Effector memory CD4-positive, alpha-beta T cell (primary cell): ENCODE measurements at places on chromosomes 13 and 19.

- no peak for DNase-seq
Observed at GRCh38 chr19:18008814-18009213, 844 bp downstream of the ARRDC2 start.

DNA sequence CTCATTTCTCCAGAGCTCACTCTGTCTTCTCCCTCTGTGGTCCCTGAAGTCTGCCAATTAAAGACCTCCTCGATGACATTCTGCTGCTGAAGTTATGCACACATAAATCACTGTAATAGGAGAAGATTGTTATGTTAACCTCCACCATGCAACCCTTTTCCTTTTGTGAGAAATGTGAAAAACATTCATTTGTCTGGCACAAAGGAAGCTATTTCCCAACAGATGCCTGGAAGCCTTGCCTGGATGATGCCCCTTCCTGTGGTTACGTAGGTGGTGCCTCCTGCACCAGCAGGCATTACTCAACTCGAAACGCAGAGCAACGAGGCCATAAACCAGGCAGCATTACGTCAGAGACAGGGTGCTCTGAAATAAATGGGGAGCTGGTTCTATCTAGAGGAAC lies 327.4 kb upstream of the ZNF507 start:
- DNase-seq = no peak

- no peak for DNase-seq
Observed at GRCh38 chr19:10279737-10280442, 6.9 kb upstream of the ICAM4 start.

- no peak for DNase-seq
Observed at GRCh38 chr13:39417643-39418042, 185.3 kb downstream of the LHFPL6 start.

GRCh38 chr19:41606215-41606837 lies 20.5 kb downstream of the CEACAM4 start:
- DNase-seq = no peak

DNA sequence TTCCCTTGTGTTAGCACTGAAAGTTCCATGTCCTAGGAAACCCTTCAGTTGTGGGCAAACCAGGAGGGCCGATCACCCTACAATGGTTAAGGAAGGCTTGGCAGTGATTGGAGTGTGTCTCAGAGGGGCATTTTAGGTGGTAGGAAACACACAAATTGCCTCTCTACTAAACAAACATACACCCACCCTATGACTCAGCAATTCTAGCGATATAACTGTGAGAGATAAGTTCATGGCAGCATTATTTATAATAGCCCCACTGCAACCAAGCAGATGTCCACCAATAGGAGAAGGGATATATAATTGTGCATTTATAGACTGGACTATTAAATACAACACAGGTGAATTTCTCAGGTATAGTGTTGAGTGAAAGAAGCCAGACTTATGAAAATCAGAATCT lies 543.1 kb downstream of the UQCRFS1 start:
- no peak for DNase-seq

- no peak for DNase-seq
Observed at GRCh38 chr19:35144600-35145436, 1.8 kb downstream of the FXYD7 start.

- no peak for DNase-seq
Observed at GRCh38 chr13:87123987-87124784, 547.0 kb upstream of the SLITRK5 start.

- DNase-seq = no peak
Observed at GRCh38 chr19:5504114-5504513, 48.9 kb downstream of the ZNRF4 start.

GRCh38 chr19:44576843-44577565 lies 36.4 kb upstream of the IGSF23 start:
- DNase-seq = no peak

- no peak for DNase-seq
Observed at GRCh38 chr13:106349080-106349931, 186.2 kb downstream of the EFNB2 start.

DNA sequence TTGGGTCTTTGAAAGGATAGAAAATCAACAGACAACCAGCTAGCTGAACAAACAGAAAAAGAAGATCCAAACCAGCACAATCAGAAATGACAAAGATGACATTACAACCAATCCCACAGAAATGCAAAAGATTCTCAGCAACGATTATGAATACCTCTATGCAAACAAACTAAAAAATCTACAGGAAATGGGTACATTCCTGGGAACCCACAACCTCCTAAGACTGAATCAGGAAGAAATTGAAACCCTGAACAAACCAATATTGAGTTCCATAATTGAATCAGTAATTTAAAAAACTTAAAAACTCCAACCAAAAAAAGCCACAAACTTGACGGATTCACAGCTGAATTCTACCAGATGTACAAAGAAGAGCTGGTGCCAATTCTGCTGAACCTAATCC lies 20.9 kb upstream of the C1QTNF9B start:
- no peak for DNase-seq

- no peak for DNase-seq
Observed at GRCh38 chr13:110841846-110842245, 73.0 kb downstream of the ANKRD10 start.

- DNase-seq = no peak
Observed at GRCh38 chr19:39971380-39972035, 543 bp downstream of the PSMC4 start.

- no peak for DNase-seq
Observed at GRCh38 chr13:79477968-79478367, 3.0 kb upstream of the NDFIP2 start.

- DNase-seq = no peak
Observed at GRCh38 chr13:110426735-110427134, 119.7 kb downstream of the COL4A2 start.

DNA sequence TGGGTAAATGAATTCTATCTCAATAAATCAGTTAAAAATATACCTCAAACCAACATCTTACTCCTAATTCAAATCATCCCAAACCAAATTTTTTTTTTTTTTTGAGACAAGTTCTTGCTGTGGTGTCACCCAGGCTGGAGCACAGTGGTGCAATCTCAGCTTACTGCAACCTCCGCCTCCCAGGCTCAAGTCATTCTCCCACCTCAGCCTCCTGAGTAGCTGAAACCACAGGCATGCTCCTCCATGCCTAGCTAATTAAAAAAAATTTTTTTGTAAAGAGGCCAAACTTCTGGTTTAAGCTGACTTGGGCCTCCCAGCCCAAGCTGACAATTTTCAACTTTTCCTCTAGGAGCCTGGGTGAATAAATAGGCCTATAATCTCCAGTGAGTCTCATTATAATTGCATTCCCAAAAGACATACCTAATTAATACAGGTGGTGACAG lies 22.1 kb upstream of the OLFM2 start:
- no peak for DNase-seq

DNA sequence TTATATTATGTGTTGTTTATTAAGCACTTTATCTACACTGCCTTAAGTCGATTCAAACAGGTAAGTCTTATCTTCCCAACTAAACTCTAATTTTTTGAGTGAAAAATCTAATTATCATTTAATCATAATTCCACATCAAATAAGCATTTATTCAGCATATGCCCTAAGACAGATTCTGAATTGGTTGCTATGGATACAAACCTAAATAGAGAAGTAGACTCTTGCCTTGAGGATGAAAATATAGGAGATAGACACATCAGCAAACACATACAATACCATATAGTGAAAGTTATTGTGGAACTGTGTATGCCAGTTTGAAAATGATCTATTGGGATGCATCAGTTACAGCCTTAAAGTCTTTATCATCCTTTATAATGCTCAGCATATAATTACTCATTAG lies 1679.9 kb downstream of the SLITRK1 start:
- DNase-seq = no peak

GRCh38 chr19:14428882-14429416 lies 4.2 kb upstream of the PKN1 start:
- no peak for DNase-seq

GRCh38 chr13:42393573-42394360 lies 121.8 kb downstream of the AKAP11 start:
- DNase-seq = no peak
